Hypothalamus (tissue), 51 donors: ENCODE measurements at places on chromosomes 2 and 18.

DNA sequence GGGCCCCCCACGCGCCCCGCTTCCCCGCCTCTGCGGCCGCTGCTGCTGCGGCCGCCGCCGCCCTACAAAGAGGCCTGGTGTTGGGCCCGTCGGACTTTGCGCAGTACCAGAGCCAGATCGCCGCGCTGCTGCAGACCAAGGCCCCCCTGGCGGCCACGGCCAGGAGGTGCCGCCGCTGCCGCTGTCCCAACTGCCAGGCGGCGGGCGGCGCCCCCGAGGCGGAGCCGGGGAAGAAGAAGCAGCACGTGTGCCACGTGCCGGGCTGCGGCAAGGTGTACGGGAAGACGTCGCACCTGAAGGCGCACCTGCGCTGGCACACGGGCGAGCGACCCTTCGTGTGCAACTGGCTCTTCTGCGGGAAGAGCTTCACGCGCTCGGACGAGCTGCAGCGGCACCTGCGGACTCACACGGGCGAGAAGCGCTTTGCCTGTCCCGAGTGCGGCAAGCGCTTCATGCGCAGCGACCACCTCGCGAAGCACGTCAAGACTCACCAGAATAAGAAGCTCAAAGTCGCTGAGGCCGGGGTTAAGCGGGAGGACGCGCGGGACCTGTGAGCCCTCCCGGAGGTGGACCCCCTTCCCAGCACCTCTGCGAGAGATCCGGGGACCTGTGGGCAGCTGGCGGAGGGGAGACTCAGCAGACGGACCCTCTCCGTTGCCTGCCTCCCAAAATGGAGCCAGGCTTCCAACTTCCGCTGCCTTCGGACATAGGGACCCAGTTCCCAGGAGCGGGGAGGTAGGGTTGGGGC is 1.9 kb downstream of the SP5 start:
- no peak for DNase-seq

DNA sequence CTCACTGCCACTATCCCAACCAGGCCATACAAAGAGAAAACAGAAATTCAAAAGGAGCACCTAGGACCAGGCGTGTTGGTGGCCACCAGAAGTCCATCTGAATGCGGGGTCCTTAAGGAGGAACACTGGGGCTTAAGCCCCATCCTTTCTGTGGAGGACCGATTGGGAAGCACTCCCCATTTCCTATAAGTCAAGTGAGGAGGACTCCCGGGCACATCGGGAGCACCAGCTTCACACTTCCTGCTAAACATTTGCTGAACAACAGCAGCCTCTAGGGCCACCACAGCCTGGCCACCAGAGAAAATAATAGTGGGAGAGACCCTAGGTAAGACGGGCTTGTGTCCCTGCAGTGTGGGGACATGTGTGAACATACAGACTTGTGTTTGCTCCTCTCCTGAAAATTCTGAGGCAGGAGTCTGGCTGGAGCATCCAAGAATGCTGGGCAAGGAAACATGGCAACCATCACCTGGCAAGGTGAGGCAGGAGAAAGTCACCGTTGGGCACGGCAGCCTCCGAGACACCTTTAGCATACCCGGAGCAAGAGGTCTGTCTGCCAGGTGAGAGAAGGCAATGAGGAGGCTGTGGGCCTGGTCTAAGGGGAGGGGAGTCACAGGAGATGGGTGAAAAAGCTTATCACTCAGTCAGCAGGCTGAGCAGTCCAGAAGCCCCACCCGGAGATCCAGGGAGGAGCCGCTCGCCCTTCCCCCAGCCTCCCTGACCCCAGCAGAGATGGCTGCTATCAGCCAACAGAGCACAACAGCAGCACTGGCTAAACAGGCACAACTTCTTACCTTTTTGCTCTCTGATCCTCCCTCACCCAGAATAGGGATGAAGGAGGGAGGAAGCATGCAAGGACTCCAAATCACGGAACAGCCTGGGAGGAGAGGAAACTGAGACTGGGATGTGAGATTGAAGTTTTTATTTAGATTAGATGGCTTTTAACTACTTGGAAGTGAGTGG is 282.3 kb downstream of the EIPR1 start:
- no peak for DNase-seq

DNA sequence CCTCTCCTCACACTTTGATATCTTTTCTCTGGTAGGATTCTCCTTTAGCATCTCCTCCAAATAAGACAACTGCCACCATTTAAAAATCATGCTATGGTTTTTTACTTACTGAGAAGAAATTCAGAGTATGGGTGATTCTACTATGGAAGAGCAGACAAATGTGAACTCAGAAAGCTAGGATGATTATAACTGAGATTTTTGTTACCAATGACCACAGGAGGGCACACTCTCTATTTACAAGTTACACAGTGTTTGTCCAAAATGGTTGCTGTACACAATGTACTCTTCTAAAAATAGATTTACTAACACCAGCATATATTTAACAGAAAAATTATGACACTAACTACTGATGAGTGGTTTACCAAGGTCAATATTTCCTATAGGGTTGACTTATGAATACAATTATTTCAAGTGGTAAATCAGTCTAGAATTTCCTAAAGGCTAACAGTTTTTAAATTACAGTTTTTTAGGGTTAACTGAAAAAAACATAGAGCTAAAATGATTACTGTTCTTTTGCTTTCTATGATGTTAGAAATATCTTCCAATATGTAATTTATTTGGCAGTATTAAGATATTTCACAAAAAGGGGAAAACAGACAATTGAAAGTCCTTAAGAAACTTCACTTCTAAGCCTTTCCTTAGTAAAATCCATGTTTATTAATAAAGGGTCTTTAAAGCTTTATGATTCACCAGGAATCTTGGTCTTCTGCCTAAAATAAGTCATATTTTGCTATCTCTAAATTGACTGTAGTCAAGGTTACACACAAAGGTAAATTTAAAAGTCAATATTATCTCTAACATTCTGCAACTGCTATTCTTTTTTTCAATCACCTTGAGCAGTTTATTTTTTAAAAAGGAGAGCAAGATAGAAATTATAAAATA is 57.2 kb downstream of the MAP4K3 start:
- no peak for DNase-seq

- no peak for DNase-seq
Observed at GRCh38 chr2:128615571-128615970, 296.9 kb upstream of the HS6ST1 start.

DNA sequence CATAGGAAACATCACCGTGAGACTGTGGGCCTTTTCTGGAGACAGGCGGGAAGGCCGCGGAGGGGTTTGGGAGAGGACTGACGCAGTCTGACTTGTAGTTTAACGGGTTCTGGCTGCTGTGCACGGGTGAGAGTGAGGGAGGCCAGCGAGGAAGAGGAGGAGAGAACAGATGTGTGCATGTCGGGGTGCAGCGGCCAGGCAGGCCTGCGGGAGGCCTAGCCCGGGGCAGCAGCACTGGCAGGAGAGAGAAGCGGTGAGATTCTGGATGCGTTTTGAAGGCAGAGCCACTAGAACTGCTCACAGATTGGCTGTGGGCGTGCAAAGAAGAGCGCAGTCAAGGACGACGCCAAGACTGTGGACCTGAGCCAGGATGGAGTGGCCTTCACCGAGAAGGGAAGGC is 53.9 kb downstream of the PTGR3 start:
- no peak for DNase-seq

DNA sequence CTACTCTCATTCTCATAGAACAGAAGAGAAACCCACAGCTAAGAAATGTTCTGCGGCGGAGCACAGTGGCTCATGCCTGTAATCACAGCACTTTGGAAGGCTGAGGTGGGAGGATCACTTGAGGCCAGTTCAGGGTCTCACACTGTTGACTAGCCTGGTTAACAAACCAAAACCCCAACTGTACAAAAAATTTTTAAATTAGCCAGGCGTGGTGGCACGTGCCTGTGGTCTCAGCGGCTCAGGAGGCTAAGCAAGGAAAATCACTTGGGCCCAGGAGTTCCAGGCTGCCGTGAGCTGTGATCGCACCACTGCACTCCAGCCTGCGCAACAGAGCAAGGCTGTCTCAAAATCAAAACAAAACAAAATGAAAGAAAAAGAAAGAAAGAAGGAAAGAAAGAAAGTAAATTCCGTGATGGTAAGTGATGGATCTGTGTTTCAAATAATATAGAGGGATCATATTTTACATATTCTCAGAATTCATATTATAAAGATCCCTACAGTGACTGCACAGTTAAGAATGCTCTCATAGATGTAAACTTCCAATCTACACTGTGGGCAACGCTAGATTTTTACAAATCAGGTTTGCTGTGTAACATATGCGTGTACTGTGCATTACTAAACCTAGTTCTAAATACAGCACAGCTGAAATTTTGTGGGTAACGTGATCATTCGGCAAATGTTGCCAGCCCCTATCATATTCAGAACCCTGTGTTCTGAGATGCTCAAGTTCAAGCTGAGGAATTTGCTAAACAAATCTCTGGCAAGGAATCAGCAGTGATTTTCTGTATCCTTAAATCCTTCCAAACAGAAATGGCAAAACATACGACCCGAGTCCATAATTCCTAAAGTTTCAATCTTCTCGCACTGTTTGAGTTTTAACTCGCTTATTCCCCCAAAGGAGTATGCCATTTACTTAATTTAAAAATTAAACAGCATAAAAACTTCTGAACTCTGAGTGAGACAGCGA is 1.2 kb upstream of the RAB12 start:
- DNase-seq: no peak

DNA sequence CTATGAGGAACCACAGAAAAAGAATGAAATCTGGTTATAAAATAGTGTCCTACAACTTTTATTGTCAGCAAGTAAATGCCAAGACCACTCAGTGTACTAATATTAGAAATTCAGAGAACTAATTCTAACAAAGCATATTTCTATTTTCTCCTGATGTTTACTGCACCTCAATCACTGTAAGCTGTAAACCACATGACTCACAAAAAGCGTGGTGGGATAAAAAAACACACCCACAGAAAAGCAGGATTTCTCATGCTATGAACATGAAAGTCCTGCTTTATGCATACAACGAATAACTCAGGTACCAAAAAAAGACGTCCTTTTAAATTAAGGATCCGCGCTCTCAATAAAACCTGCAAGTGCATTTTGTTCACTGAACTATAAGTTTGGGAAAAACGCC is 797 bp downstream of the TXNL4A start:
- DNase-seq: no peak

DNA sequence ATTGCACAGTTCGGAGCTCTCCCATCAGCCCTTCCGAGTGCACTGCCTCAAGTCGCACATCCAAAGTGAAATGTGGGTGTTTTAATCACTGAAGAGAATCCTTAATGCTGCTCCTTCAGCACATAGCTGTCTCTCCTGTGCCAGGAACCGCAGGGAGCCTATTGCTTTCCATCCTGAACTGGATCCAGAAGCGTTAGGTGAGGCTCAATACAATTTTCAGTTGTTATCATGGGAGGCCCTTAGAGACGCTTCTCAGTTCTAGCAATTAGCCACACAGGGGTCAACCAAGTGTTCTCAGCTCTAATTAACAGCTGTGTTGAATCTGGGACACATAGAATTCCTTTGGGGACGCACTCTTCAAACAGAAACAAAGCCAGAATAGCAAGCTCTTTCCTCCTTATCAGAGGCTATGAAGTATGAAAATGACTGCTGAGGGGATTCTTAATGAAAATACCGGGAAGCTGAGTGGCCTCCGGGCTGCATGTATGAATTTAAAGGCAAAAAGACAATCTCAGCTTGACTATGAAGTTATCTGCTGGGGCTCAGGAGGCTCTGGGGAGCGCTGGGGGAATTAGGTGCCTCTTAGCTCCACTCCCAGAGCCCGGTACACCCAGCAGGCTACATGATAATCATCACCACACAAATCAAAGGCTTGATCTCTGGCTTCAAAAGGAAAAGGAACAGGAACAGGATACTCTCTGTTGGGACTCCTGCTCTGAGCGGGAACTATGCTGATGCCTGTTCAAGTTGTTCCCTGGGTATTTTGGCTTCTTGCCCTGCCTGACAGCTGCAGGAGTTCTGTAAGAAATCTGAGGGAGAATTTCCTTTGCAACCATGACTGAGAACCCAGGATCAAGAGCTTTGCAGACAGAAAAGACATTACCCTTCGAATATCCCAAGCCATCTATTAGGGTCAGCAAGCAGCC is 55.4 kb upstream of the NCOA1 start:
- DNase-seq: peak; percentile 52

GRCh38 chr18:28078849-28079248 is 98.1 kb downstream of the CDH2 start:
- no peak for DNase-seq

DNA sequence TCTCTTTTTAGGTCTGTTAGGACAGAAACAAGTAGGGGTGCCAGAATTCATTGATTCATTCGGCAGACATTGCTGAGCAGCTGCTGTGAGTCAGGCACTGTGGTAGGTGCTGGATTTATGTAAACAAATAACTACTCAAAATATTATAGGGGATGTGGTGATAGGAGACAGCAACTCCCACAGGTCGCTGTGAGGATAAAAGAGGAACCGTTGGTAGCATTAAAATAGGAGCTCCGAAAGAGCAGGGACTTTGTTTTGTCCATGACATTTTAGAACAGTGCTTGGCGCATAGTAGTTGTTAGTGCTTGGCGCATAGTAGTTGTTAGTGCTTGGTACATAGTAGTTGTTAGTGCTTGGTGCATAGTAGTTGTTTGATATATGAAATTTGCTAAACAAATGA is 29.2 kb downstream of the ATP6V1C2 start:
- no peak for DNase-seq

DNA sequence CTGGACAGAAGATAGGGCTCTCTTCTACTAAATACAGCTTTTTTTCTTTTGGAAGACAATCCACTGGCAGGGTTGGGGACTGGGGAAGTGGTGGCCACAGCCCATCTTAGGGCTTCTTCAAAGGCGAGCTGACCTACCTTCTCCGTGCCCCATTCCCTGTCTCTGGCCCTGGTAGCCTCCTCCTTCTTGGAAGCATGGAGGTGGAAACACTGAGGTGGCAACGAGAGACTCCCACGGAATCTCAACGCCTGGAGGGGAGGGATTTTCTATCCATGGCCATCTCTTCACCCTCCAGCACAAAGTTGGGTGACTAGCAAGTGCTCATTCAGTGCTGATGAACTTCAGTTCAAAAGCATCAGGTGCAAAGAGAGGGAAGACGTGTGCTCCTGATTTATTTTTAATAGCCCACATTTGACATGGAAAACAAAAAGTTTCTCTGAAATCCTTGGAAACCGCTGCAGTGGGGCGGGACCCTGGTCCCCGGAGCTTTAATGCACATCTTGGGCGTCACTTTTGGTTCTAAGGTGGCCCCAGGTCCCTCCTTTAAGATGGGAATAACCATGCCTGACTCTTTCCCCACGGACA is 633 bp upstream of the ARMC9 start:
- no peak for DNase-seq

- DNase-seq: no peak
Observed at GRCh38 chr2:120231974-120232635, 8.9 kb upstream of the TMEM185B start.

GRCh38 chr18:76721207-76721996 is 101.0 kb upstream of the ZNF236 start:
- no peak for DNase-seq

GRCh38 chr2:70905443-70906421 is 30.0 kb upstream of the ATP6V1B1 start:
- DNase-seq: no peak

- no peak for DNase-seq
Observed at GRCh38 chr2:99878581-99879350, 263.6 kb downstream of the AFF3 start.

DNA sequence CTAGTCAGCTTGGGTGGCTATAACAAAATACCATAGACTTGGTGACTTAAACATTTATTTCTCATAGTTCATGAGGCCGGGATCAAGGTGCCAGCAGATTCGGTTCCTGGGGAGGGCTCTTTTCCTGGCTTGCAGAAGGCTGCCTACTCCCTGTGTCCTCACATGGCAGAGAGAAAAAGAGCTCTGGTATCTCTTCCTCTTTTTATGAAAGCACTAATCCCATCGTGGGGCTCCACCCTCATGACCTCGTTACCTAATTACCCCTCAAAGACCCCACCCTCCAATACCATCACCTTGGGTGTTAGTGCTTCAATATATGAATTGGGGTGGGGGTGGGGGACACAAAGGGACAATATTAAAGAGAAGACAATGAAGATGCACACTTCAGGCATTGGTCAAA is 67.1 kb upstream of the CCBE1 start:
- DNase-seq: no peak
